ENCODE measurements at places on chromosomes 2 and 18.

- no peak for DNase-seq
Measured at GRCh38 chr18:62418258-62418657, 93.1 kb downstream of the TNFRSF11A start.

- peak; percentile 34 for DNase-seq
Measured at GRCh38 chr2:143355870-143356269, 226.7 kb downstream of the ARHGAP15 start.

GRCh38 chr2:41896186-41896846 lies 151.5 kb upstream of the PKDCC start:
- no peak for DNase-seq

- DNase-seq: no peak
Measured at GRCh38 chr2:55403256-55403998, 16.2 kb downstream of the CCDC88A start.

Data from NCI-H1105 treated with DMSO at 0.1 percent for 48 hours (cell line).